ENCODE measurements at places on chromosomes 3 and 15.

DNA sequence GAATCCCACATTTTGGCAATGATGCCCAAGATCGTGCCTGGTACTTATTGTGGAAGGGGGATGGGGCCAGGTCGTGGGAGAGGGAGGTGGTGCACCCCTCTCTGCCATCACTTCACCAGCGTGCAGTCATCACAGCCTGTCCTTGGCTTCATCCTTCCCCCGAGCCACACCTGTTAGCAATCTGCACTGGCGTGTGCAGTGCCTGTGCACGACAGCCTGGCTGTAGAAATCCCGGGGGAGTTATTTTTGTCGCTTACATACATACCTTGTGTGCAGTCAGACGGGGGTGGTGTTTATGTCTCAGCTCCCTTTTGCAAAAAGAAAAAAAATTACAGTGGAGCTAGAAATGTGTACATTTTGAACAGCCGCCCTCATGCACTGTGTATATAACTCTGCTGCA, 216.0 kb downstream of the TLE3 start:
- no peak for DNase-seq

- no peak for DNase-seq
Measured at GRCh38 chr3:158801201-158801600, 653 bp upstream of the MFSD1 start.

DNA sequence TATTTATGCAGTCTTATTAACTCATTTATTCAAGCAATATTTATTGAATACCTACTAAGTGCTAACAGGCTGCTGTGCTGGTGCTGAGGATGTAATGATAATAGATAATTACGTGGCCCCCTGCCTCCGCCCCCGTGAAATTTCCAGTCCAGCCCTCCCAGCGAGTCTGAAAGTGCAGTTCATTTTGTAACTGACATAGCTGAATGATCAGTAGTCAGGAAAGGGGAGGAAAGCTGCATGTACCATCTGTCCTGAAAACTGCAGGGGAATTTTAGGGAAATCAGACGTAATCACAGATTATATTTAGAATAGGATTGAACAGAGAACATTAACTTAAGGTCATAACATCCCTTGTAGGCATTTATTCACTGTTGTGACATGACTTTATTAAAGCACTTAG, 736.8 kb downstream of the MCTP2 start:
- no peak for DNase-seq

- DNase-seq = no peak
Measured at GRCh38 chr15:64645995-64646394, 129.4 kb downstream of the RBPMS2 start.

DNA sequence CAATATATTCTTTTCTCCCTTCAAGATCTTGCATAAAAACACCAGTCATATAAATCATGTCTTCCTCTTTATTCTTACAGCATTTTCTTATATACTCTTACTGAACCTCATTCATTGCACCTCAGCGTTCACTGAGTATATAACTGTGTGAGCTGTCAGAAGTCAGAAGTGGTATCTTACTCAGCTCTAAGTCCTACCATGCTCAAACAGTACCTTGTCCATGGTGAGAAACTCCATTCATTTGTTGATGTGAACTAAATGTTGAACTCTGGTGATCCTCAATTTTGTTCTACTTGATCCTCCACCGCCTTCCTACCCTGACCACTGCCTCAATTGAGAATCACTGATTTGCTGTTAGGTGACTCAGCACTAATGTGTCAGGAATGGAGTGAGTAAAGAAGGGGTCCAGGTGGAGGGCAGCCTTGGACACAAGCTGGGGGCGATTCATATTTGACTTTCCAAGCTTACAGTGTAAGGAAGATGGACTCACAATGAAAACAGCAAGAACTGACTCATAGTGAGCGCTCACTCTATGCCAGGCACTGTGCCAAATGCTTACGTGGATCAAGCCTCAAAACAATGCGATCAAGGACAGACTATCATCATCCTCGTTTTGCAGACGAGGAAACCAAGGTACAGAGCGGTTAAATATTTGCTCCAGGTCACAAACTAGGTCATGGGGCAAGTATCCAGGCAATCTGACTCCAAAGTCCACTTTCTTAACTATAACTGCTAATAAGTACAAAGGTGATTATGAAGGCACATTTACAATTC, 13.5 kb upstream of the ZFYVE19 start:
- DNase-seq = no peak

- DNase-seq = no peak
Measured at GRCh38 chr3:112894258-112894657, 47.6 kb upstream of the CD200R1L start.

- no peak for DNase-seq
Measured at GRCh38 chr15:95267481-95267880, 1036.1 kb downstream of the MCTP2 start.

DNA sequence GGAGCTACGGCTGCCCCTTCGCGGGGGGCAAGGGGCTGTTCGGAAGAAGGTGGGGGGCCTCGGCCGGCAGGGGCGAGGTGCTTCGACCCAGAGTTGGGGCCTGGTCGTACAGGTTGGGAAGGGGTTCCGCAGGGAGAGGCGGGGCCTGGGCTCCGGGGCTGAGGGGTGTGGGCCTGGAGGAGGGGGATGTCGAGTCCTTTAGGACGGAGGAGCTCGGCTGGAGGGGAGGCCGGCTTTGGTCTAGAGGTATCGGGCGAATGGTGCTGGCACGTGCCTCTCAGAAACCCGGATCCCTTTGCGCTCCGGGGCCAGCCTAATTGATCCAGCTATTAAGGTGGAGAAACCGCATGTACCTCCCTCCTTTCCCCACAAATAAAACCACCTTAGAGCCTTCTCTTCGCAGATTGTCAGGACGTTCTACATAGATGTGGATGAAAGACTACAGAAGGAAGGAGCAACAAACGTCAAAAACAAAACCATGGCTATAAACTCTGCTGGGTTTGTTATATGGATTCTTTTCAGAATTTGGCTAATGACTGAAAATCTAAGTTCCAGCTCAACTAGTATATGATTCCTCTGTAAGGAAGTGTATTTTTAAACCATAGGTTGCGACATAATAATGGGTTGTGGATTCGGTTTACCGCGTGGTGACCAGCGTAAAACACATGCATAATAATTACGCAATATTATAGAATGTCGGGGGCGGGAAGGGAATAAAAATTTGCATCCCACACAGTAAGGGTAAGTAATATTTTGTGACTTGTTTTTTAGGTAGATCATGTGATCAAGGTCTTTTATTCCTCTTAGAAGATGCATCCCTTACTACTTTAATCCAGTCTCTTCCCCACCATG, 644 bp upstream of the NGLY1 start:
- DNase-seq = no peak

DNA sequence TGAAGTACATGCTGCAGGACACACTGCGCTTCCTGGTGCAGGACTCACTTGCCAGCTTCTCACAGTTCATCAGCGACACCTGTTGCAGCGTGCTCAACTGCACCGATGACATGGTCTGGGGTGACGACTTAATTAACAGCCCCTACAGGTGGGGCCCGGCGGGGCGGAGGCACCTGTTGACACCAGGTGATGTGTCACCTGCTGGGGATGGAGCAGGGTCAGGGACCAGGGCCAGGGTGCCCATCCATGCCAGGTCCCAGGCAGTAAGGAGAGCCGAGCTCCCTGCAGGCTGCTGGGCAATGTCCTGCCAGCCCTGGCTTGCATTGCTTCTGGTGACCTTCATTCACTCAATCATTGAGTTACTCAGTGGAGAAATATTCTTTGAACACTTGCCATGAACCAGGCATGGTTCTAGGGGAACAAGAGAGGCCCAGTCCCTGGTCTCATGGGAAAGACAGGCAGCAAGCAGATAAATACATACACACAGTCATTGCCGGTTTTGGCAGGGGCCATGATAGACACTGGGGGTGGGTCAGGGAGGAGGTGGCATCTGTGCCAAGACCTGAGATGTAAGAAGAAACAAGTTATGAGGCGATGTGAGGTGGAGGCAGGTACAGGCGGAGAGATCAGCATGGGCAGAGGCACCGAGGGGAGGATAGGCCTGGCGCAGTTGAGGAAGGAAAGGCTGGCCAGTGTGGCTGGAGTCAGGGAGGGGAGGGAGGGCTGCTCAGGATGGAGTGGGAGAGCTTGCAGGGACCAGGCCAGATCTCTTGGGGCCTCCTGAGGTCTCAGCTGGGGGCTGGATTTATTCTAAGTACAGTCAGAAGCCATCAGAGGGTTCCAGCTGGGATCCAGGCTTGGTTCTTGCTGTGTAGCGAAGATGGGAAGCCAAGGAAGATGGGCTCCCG, 30.8 kb downstream of the DNAH1 start:
- no peak for DNase-seq

GRCh38 chr3:39149059-39149455, 4.3 kb downstream of the CSRNP1 start:
- no peak for DNase-seq

DNA sequence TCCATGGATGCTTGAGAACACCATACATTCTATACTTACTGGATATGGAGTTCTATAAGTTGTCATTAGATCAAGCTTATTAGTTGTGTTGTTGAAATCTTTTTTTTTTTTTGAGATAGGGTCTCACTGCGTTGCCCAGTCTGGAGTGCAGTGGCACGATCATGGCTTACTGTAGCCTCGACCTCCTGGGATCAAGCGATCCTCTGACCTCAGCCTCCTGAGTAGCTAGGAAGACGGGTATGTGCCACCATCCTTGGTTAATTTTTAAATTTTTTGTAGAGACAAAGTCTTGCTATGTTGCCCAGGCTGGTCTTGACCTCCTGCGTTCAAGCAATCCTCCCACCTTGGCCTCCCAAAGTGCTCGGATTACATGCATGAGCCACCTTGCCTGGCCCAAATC, 12.5 kb upstream of the NCBP2 start:
- DNase-seq = no peak

DNA sequence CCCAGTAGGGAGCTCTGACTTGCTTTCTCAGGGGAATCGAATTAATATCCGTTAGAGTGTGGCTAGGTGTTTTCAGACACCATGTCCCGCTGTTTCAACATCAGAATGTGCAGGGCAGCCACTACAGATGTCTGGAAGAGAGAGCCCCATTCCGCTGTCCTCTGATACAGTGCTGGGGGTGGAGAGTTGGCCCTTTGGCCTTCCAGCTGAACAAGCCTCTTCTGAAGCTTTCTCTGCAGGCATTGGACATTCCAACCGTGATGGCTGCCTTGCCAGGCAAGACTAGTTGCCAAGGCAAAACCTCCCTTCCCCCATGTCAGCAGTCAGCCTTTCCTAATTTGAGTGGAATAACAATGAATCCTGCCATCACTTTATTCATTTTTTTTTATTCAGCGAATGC, 1.5 kb downstream of the FAH start:
- no peak for DNase-seq

DNA sequence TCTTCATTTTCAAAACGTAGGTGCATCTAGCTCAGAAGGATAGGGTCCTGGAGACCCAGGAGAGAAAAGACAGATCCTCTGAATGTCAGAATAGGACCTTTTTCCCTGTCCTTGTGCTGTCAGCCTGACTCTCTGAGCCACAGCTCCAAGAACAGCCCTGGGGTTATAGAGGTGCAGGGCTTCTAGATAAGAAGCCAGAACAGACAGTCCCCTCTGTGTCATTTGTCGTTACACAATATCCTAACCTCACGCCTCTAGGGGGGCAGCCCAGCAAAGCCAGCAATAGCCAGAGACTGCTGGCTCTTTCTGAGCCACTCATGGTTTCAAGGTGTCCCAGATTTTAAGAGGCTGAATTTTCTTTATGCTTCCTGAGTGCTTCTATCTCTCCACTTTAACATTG, 153.2 kb upstream of the THBS1 start:
- DNase-seq = no peak

- no peak for DNase-seq
Measured at GRCh38 chr3:31985831-31986230, 4.3 kb downstream of the ZNF860 start.

DNA sequence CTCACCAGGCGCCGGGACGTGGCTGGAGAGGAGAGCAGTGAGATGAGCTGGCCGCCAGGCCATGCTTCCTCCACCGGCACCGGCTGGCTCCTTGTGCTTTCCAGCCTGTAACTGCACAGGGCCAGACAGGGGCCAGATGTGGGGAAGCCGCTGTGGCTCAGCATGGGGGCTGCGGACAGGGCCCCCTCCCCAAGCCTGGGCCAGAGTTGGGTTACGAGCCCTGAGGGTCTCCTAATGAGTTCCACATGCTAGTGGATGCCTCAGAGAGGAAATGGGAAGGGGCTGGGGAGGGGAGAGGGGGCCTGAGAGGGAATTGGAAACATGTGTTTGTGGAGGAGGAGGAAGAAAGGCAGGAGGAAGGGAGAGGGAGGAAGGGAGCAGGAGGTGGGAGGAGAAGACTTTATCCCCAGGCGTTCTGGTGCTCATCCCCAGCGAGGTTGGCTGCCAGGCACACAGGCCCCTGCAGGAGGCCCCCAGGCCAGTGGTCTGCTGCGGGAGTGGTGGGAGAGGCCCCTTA, 11.7 kb upstream of the DUSP7 start:
- DNase-seq = no peak

DNA sequence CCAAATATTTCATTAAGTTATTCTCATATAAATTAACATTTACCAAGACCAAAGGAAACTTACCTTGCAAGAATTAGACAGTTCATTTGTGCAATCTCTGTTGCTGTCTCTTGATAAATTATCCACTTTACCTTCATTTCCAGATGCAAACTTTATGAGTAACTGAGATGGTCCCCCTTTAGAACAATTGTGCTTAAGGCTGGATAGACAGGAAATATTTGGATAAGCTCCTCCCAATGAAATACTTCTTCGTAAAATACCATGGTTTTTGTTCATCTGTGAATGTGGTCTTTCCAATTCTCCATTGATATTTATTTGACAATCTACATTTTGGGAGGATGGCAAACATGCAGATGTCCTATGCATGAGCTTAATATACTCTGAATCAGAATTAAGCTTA, 78.2 kb downstream of the NEDD4 start:
- DNase-seq = no peak

DNA sequence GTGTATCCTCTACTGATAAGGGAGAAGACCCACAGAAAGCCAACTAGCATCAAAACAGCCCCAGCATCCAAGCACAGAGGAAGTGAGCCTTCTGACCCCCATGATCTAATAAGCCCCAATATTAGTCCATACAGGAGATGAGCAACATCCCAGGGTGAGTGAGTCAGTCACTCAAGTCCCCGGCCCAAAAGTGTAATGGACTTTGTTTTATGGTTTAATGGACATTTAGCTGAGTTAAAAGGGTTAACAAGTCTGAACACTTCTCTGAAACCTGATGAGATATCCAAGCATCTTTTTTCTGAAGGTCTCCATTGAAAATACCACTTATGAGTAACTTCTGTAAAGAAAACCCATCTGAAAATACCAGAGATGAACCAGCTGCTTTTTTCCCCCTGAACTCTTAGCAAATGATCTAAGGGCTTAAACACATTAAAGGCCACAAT, 115.6 kb downstream of the GREM1 start:
- DNase-seq = no peak
